ENCODE measurements at places on chromosomes 2 and 18.

DNA sequence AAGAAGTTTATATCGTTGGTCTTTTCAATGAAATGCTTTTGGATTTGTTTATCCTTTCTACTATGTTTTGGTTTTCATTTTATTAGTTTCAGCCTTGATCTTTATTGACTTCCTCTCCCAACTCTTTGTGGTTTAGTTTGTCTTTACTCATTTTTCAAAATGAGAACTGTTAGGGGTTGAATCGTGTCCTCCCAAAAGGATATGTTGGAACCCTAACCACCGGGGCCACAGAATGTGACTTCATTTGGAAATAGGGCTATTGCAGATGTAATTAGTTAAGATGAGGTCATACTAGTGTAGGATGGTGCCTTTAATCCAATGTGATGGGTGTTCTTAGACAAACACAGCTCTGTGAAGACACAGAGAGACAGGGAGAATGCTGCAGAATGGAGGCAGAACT is 60.4 kb upstream of the IL1R2 start:
- DNase-seq = no peak

- DNase-seq = no peak
Measured at GRCh38 chr2:80363330-80363729, 58.8 kb upstream of the LRRTM1 start.

- no peak for DNase-seq
Measured at GRCh38 chr18:48962994-48963561, 12.3 kb upstream of the SMAD7 start.

DNA sequence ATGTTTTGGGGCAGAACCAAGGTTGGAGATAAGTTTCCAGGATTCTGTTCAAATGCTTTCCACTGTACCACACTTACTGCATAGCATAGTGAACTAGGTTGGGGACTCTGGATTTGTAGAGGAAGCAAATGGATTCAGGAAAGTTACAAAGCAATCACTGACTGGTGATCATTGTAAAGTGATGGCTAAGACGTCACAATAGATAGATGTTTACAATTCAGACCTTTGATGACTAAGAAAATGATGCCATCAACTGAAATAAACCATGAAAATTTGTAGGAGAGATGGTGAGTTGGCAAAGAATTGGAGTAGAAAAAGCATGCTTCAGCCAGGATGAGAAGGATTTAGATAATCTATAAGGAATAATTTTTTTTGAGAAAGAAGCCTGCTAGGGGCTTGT is 178.0 kb downstream of the UBE2E3 start:
- no peak for DNase-seq

GRCh38 chr2:126658905-126659561 is 3.1 kb downstream of the GYPC start:
- DNase-seq = no peak

GRCh38 chr2:14831458-14831857 is 198.9 kb downstream of the LRATD1 start:
- no peak for DNase-seq

DNA sequence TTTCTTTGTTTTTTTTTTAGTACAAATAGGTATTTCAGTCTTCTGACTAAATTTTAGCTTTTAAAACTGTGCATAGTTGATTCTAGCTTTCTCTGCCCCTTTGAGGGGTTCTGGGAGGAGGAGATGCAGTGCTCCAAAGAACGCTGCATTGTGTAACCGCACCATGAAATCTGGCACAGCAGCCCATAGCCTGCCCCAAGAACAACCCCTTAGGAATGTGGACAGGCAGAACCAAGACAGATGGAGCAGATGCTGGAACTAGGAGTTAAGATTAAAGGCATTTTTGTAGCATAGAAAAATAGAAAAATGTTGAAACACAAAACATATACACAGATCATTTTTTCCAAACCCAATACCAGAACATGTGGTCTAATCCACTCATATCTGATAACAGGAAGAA is 187.5 kb downstream of the SCG2 start:
- no peak for DNase-seq

DNA sequence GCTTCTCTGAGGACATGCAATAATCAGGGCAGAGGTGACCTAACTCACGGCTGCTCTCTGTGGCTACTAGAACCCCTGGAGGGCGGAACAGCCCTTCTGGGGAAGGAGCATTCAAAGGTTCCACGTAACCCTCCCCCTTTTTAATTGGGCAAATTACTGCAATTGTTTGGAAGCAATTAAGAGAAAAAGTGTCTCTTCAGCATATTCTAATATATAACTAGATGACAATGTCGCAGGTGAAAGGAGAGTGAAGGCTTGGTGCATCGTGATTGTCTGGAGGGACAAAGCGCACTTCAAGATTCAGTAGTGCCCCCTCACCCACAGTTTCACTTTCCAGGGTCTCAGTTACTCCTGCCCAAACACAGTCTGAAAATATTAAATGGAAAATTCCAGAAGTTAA is 720.8 kb downstream of the DCDC2C start:
- DNase-seq = no peak

DNA sequence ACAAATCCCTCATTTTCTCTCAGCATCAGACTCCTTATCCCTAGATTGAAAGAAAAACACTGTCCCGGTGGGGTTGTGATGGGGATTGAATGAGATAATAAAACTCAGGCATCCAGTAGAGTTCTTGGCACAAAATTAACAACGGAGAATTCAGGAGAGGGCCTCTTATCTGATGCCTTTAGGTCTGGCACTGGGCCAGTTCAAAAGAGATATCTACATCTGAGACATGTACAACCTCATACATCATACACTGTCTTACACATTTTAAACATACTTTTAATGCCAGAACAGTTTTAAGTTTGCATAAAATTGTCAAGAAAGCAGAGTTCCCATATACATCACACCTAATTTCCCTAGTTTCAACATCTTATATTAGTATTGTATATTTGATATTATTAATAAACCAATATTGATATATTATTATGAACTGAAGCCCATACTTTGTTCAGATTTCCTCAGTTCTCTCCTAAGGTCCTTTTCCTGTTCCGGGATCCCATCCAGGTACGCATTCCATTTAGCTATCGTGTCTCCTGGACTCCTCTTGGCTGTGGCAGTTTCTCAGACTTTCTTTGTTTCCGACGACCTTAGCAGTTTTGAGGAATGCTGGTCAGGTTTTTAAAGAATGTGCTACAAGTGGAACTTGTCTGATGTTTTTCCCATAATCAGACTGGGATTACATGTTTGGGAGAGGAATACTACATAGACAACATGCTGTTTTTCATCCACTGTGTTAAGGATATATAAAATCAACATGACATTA is 27.8 kb downstream of the NXPH2 start:
- DNase-seq = no peak

GRCh38 chr2:86790676-86791572 is at the start of gene CD8A:
CD8A (minus strand) TSS chr2:86790913; CDS start chr2:86790825, 88 bp downstream.
- no peak for DNase-seq

DNA sequence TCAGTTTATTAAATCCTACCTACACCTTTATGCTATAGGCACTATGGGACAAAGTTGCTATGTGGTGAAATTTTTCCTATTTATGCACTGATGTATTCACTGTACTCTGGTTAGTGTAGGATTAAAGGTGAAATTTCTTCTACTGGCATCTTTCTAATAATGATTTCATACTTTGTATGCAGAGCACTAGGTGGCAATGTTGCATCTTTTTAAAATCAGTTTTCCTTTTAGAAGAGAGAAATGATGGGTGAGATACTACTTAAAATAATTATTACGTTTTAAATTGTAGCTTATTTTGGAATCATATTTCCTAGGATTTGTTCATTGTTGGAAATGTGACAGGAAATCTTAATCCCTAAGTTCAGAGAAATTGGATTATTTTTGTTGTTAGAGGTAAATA is 150.9 kb downstream of the CD8B2 start:
- peak; percentile 48 for DNase-seq

- no peak for DNase-seq
Measured at GRCh38 chr2:201707753-201708152, 9.3 kb upstream of the MPP4 start.

- no peak for DNase-seq
Measured at GRCh38 chr2:134287323-134287722, 33.5 kb downstream of the MGAT5 start.

Data from NCI-H2081 (cell line).